ENCODE measurements at places on chromosomes 2 and 18.

- no peak for DNase-seq
Observed at GRCh38 chr2:236054125-236054524, 114.1 kb downstream of the GBX2 start.

- DNase-seq = no peak
Observed at GRCh38 chr2:84896567-84896966, 8.9 kb upstream of the TMSB10 start.

DNA sequence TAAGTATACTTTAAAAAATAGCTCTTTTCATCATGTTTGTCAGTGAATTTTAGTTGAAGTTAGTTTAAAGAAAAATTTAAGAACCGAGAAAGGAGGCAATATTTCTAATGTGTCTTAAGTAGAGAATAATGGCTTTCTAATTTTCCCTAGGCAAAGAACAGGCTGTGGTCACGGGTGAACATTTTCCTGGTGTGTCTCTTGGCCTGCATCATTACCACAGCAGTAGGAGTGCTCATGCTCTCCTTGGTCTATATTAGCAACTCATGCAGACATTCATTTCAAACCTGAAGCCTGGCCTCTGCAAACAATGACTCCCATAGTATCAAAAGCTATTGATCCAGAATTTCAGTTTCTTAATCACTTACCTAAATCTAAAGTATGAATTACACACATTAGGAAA, 57.4 kb downstream of the C18orf54 start:
- DNase-seq = no peak

GRCh38 chr2:80054346-80054675, 250.2 kb downstream of the LRRTM1 start:
- DNase-seq = no peak

DNA sequence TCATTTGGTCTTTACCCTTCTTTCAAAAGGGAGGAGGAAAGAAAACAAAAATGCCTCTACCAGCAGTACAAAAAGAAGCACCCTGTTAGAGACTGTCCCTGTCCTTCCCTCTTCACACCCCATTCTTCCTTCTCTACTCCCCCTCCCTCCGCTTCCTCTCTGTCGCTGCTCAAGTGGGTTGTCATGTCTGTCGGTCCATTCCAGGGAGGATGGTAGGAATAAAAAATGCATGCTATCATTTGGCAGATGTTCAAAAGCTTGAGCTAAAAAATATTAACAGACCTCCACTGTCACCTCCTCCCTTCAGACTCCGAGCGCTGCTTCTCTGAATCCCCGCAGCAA, 482.0 kb downstream of the BCL11A start:
- no peak for DNase-seq

Measured in inflammatory macrophage treated with lipopolysaccharide for 1 hour (primary cell).